ENCODE measurements at places on chromosomes 13 and 19. TPM values are rescaled to one million over a fixed set of nuclear protein-coding genes. Genes with fewer than 3 reads are reported as not detected.

DNA sequence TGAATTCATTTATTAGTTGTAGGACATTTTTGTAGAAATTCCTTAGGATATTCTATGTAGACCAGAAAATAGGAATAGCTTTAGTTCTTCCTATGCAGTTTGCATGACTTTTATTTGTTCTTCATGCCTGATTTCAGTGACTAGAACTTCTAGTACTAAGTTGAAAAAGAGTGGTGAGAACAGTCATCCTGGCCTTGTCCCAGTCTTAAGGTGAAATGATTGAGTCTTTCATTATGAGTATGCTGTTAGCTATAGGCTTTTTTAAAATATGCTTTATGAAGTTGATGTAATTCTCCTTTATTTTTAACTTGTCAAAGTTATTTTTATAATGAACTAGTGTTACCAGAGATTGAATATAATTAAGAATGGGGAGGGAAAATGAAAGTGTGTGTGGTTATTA, 690.1 kb upstream of the KLHL1 start:
- H3K27ac ChIP-seq: no peak overlapping the region
- no peaks in the 10 kb centered on the region for H3K4me1 ChIP-seq
- no peak for DNase-seq
- H3K4me3 ChIP-seq: no peak overlapping the region
- H3K27me3 ChIP-seq: no peaks in the 10 kb centered on the region

ZNF429 gene
- 12.6 TPM for total RNA-seq

DNA sequence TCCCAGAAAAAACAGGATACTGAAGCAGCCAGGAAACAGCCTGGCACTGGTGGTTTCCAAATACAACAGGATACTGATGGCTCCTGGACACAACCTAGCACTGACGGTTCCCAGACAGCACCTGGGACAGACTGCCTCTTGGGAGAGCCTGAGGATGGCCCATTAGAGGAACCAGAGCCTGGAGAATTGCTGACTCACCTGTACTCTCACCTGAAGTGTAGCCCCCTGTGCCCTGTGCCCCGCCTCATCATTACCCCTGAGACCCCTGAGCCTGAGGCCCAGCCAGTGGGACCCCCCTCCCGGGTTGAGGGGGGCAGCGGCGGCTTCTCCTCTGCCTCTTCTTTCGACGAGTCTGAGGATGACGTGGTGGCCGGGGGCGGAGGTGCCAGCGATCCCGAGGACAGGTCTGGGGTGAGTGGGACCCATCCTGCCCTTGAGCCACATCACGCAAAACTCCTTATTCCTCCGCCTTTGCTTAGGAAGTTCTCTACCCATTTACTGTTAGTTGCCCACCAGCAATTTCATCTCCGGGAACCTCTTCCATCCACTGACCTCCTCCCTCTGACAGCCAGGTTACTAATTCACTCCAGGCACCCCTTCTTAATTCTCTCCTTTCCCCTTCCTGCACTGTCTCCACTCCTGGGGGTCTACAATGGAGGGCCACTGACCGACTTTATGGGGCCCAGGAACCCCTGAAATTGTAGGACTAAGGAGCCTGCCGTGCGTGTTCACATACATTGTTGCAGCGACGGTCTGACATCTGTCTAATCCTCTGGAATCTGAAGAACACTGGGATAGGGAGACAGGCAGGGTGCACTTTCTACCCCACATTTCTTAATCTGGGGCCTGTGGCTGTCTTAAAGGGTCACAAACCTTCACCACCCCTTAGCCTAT, 1.2 kb downstream of the ITPKC start:
- H3K27me3 ChIP-seq: no peaks in the 10 kb centered on the region
- DNase-seq: peak; percentile 46
- H3K4me3 ChIP-seq: peak overlapping the region; percentile 86
- H3K27ac ChIP-seq: peak overlapping the region; percentile 93
- H3K36me3 ChIP-seq: no peaks in the 10 kb centered on the region

DNA sequence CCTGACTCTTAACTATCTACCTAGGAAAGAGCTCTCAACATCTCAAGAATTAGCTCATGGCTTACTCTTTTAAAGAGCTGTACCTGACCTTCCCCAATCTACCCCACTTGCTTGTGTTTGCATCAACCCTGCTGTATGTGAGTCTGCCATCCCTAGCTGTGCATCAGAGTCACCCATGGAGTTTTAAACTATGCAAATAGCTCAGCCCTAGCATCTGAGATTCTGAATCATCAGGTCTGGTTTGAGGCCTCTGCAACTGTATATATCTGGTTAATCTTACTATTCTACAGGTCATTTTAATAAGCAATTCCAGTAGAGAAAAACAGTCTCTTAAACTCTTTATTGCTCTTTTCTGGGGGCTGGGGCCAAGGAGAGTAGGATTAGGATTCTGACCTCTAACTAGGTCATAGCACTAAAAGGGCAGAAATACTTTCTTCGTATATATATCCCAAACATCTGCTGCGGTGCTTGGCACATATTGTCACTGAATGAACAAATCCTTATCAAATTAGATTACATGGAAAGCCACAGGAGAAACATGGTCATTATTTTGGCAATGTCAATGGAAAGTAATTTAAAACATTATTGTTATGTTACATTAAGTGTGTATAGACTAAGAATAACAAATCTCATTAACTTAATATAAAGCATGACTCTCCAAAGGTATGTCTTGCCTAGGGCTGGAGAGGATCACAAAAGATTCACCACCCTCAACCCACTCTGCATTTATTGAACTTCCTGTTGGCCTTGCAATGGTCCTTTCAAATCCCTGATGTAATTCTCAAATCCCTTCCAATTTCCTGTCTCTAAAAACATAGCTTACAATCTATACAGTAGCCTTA, 232.2 kb downstream of the DACH1 start:
- no peaks in the 10 kb centered on the region for H3K36me3 ChIP-seq
- DNase-seq: no peak
- H3K4me3 ChIP-seq: no peak overlapping the region
- H3K27ac ChIP-seq: no peak overlapping the region
- H3K4me1 ChIP-seq: no peaks in the 10 kb centered on the region

GRCh38 chr19:11286312-11286974, 9.5 kb upstream of the TSPAN16 start:
- H3K4me1 ChIP-seq: no peaks in the 10 kb centered on the region
- H3K27ac ChIP-seq: no peak overlapping the region
- no peak for DNase-seq
- no peak overlapping the region for H3K4me3 ChIP-seq
- H3K27me3 ChIP-seq: no peaks in the 10 kb centered on the region
- H3K36me3 ChIP-seq: no peaks in the 10 kb centered on the region

- DNase-seq: no peak
- peaks cover 8% of the 10 kb centered on the region for H3K4me1 ChIP-seq
- no peak overlapping the region for H3K27ac ChIP-seq
- no peaks in the 10 kb centered on the region for H3K27me3 ChIP-seq
- H3K4me3 ChIP-seq: no peak overlapping the region
These were observed 15.8 kb downstream of the AKT2 start for GRCh38 chr19:40269216-40269940.

GRCh38 chr13:28653111-28653510, 5.8 kb upstream of the POMP start:
- H3K27ac ChIP-seq: no peak overlapping the region
- H3K36me3 ChIP-seq: no peaks in the 10 kb centered on the region
- no peak overlapping the region for H3K4me3 ChIP-seq
- H3K27me3 ChIP-seq: no peaks in the 10 kb centered on the region

EVI5L gene
- 3.0 TPM for total RNA-seq

LILRA5 gene
- 0.32 TPM for total RNA-seq

DNA sequence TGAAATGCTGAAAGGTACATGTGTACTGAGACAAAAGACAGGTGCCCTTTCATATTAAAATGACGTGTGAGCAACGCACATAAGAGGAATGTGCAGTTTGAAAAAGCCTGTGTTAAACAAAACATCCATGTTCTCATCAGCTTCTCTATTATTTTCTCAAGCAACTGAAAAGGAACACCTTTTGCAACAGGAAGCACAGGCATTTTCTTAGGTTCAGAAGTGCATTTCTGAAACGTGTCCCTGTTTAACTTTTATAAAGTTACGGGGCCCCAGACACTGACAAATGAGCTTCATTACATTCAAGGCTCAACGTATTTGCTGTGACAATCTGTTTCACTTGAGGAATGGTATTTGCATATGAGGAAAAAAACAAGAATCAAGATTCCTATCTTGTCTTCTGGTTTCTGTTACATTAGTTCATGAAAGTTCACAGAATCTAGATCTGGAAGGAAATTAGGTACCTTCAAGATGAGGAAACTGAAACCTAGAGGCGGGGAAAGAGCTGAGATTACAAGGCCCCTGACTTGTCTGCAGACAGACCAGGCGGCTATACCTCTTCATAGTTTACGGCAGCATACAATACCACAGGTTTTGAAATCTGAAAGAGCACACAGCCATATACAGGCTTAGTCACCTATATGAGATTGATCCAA, 431.7 kb downstream of the KLF12 start:
- DNase-seq: no peak
- no peak overlapping the region for H3K27ac ChIP-seq
- no peaks in the 10 kb centered on the region for H3K27me3 ChIP-seq
- H3K4me3 ChIP-seq: no peak overlapping the region
- no peaks in the 10 kb centered on the region for H3K36me3 ChIP-seq

CEACAM20 gene
- not detected for total RNA-seq

ZNF723 gene
- total RNA-seq: not detected

DNA sequence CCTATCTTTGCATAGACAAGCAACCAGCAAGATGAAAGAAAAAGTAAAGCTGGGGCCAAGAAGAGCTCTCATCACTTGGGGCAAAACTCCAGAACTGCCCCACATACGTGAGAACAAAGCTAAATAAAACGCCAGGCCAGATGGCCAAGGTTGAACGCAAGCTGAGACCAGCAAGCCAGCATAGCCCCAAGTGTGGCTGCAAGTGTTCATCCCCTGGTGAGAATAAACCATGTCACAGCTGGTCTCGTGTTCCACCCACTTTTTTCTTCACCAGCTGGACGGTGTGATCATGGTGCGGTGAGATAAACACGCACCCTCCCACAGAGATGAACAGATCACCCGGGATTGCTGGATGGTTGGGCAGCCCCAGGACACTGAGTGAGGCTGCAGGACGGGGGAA, 109.6 kb upstream of the CACNA1A start:
- H3K27me3 ChIP-seq: no peaks in the 10 kb centered on the region
- no peak overlapping the region for H3K4me3 ChIP-seq
- no peak for DNase-seq
- no peak overlapping the region for H3K27ac ChIP-seq
- no peaks in the 10 kb centered on the region for H3K36me3 ChIP-seq

DNA sequence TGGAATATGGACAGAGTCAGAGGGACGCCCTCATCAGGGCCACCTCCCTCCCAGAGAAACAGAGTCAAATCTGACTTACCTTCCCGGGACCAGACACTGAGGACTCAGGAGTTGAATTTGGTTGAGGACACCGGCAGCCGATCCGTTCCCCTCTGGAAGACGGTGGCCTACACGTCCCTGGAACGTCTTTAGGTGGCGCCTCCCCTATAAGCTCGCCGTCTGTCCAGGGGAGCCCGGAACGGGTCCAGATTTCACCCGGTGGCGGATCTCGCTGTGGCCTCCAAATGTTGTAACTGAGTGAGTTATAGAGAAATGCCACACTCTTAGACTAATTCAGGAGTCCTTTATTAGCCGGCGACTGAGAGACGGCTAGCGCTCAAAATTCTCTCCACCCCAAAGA, 9.0 kb downstream of the TNFSF14 start:
- peaks cover 3% of the 10 kb centered on the region for H3K27me3 ChIP-seq
- H3K27ac ChIP-seq: no peak overlapping the region
- H3K4me1 ChIP-seq: no peaks in the 10 kb centered on the region

DLEU7 gene
- total RNA-seq: not detected

- no peaks in the 10 kb centered on the region for H3K27me3 ChIP-seq
- no peak overlapping the region for H3K4me3 ChIP-seq
- no peak overlapping the region for H3K27ac ChIP-seq
- DNase-seq: no peak
These were observed 10.7 kb downstream of the ANO8 start for GRCh38 chr19:17323964-17324332.

IRS2 gene
- total RNA-seq: 8.2 TPM

ATP5F1D gene
- 102 TPM for total RNA-seq

KISS1R gene
- 0.25 TPM for total RNA-seq

- no peak overlapping the region for H3K4me3 ChIP-seq
- no peak for DNase-seq
- H3K27ac ChIP-seq: no peak overlapping the region
- H3K4me1 ChIP-seq: no peaks in the 10 kb centered on the region
These were observed 961.6 kb upstream of the MIR17HG start for GRCh38 chr13:90385781-90386489.

GRCh38 chr13:42028113-42028799, 20.2 kb upstream of the DGKH start:
- no peaks in the 10 kb centered on the region for H3K4me1 ChIP-seq
- DNase-seq: no peak
- no peak overlapping the region for H3K27ac ChIP-seq
- H3K36me3 ChIP-seq: no peaks in the 10 kb centered on the region
- H3K4me3 ChIP-seq: no peak overlapping the region

- H3K36me3 ChIP-seq: no peaks in the 10 kb centered on the region
- H3K4me3 ChIP-seq: no peak overlapping the region
- H3K27me3 ChIP-seq: no peaks in the 10 kb centered on the region
- DNase-seq: no peak
- peak overlapping the region; percentile 66 for H3K27ac ChIP-seq
These were observed 16.1 kb downstream of the GNG7 start for GRCh38 chr19:2686360-2686759.

B3GNT3 gene
- 4.2 TPM for total RNA-seq

CYP4F8 gene
- total RNA-seq: not detected

DNA sequence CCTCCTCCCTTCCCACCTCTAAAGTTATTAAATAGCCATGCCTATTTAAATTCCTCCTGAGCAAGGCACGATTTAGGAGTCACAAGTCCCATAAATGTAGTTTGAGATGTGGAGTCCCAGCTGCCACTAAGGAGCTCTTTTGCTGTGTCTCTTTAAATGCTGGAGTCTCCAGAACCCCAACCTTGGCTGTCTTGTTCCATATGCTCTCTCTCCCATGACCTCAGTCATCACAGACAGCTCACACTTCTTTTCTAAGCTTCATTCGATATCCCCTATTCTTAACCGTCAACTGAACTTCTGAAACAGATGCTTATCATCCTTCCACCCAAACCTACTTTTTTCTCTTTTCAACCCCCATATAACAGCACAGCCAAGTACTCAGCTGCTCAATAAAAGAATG, 197.1 kb downstream of the VWA8 start:
- H3K4me3 ChIP-seq: no peak overlapping the region
- peaks cover 32% of the 10 kb centered on the region for H3K4me1 ChIP-seq
- H3K27me3 ChIP-seq: no peaks in the 10 kb centered on the region
- no peaks in the 10 kb centered on the region for H3K36me3 ChIP-seq
- DNase-seq: peak; percentile 49
- no peak overlapping the region for H3K27ac ChIP-seq

GRCh38 chr13:39909634-39910033, 254.2 kb downstream of the COG6 start:
- no peaks in the 10 kb centered on the region for H3K4me1 ChIP-seq
- no peak overlapping the region for H3K27ac ChIP-seq
- no peaks in the 10 kb centered on the region for H3K27me3 ChIP-seq
- DNase-seq: no peak
- H3K36me3 ChIP-seq: no peaks in the 10 kb centered on the region

- peak overlapping the region; percentile 28 for H3K4me3 ChIP-seq
- no peaks in the 10 kb centered on the region for H3K4me1 ChIP-seq
- no peak overlapping the region for H3K27ac ChIP-seq
- DNase-seq: peak; percentile 49
- H3K36me3 ChIP-seq: no peaks in the 10 kb centered on the region
These were observed 1.8 kb downstream of the PCDH20 start for GRCh38 chr13:61413572-61414535.

TUBB4A gene
- total RNA-seq: 3.5 TPM

EHD2 gene
- total RNA-seq: 21.3 TPM

- no peak overlapping the region for H3K4me3 ChIP-seq
- no peaks in the 10 kb centered on the region for H3K36me3 ChIP-seq
- peak overlapping the region; percentile 2 for H3K27ac ChIP-seq
- peak; percentile 20 for DNase-seq
- no peaks in the 10 kb centered on the region for H3K27me3 ChIP-seq
These were observed 1065.8 kb upstream of the SPRY2 start for GRCh38 chr13:81406639-81407292.

Data from pancreas (tissue), 10 donors.